NB4 (cell line): ENCODE measurements at places on chromosomes 1 and 21.

DNA sequence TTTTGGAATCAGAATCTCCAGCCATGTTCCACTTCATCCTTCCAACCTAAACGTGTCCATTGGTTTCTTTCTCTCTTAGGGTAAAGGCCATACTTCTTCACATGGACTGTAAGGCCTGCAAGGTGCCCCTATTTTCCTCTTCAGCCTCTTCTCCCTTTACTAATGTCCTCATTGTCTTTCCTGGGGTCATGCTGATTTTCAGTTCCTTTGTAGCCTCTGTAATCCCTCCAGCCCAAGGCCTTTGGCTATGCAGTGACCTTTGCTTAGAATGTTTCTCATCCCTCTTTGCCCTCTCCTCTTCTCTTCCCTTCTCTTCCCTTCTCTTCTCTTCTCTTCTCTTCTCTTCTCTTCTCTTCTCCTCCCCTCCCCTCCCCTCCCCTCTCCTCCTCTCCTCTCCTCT is 112.5 kb downstream of the SPATA46 start:
- no peak for DNase-seq

- no peak for DNase-seq
Observed at GRCh38 chr1:201230676-201231075, 40.1 kb downstream of the IGFN1 start.

GRCh38 chr1:118661769-118662320 is 326.3 kb downstream of the TBX15 start:
- no peak for DNase-seq

- DNase-seq: no peak
Observed at GRCh38 chr1:155835548-155835947, 21.5 kb downstream of the GON4L start.

DNA sequence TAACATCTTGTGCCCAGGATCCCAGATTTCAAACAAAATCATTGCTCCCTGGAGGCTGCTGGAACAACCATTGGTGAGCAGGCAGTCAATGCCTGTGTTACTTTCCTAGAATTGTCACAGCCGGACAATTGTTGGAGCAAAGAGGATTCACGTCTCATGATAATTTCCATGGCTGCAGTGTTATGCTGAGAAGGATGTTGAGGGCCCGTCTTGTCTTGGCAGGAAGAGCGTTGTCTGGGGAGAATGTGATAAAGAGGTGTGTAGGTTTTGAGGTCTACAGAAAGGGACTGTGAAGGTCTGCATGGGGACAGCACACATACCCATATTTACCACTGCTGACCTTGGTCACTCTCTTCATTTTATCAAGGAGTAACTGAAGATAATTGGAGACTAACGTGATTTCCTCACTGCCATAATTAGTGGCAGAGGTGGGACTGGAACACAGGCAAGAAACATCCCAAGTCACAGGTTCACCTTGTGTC is 6.3 kb downstream of the MECR start:
- DNase-seq: no peak

- DNase-seq: no peak
Observed at GRCh38 chr1:21220815-21221214, 44.1 kb upstream of the EIF4G3 start.

DNA sequence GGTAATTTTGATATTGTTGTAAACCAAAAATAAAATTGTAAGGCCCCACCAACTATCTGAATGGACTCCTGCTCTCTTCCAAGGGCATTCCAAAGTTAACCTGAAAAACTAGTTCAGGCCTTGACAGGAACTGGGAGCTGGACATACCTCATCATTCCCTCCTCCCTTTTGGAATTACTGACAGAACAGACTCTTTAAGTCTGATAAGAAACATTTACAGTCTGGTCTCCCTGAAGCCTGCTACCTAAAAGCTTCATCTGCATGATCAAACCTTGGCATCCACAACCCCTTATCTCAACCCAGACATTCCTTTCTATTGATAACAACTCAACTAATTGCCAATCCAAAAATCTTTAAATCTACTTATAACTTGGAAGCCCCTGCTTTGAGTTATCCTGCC is 123.8 kb downstream of the TLR5 start:
- DNase-seq: no peak

DNA sequence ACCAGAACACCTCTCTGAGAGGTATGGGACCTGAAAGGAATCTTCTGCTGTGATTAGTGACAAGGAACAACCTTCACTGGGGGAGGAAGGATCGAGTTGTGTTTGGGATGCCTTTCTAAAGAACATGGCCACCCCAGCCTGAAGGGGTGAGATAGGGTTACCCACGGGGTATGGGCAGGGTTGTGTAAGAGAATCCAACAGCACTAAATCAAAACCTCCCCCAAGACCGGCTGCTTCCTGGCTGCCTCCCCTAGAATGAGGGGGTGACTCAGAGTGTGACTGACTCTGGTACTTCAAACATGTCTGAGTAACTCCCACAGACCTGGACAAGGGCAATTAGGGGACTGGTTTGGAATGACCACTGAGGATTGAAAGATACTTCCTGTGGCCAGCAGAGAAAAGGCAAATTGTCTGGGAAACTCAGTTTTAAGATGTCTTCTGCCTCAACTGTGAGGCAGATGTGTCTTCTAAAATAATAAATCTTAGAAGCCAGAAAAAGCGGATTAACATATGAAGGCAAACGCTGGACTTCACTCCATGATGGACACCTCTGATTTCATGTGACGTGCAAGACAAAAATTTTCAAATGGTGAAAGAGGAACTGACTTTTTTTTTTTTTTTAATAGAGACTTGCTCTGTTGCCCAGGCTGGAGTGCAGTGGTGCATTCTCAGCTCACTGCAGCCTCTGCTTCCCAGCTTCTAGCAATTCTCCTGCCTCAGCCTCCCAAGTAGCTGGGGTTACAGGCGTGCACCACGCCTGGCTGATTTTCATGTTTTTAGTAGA is 6.7 kb upstream of the PTPN14 start:
- DNase-seq: peak; percentile 74

- DNase-seq: peak; percentile 88
Observed at GRCh38 chr1:23980728-23981070, 572 bp upstream of the SRSF10 start.

DNA sequence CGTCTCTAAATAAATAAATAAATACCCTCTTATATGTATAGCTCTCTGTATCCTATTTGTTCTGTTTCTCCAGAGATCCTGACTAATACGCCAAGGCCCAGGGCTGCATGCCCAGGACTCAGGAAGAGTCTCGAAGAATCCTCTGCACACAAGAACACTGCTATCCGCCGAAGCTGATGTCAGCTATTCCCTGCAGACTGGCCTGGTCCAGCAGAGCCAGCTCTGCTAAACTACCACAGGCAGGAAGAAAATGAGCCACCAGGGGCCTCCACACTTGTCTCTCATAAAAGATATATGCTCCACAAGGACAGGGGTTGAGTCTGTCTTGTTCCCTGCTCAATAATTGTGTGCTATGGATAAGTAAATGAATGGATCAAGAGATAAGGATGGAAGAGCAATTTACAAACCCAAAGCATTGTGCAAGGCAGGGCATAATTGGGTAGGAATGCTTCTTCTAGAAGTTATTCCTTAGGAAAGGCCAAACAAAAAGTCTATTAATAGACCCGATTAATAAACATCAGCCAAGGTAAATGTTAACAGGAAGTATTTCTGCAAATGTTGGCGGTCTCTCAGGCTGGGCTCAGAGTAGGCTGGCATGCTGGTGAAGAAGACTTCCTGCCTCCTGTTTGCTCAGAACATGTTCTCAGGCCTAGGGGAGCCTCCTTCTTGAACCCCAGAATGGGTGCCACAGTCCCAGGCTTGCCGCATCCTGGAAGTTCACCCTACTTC is 26.3 kb upstream of the MAN1C1 start:
- DNase-seq: peak; percentile 16

DNA sequence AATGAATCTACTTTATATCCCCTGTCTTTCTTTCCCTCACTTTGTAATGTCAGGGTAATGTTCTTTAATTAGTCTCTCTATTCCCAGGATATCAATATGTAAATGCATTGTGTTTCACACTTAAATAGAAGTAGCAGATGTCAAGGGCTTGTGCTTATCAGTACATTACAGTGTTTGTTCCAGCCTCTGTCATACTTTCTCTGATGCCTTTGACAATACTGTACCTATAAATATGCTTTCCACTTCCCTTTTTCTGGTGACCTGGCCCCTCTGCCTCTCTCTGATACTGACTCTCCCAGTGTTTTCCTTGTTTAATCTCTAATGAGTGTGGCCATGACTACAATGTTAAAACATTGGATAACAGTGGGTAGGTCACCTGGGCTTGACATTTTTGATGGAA is 862.0 kb upstream of the NEGR1 start:
- DNase-seq: no peak

DNA sequence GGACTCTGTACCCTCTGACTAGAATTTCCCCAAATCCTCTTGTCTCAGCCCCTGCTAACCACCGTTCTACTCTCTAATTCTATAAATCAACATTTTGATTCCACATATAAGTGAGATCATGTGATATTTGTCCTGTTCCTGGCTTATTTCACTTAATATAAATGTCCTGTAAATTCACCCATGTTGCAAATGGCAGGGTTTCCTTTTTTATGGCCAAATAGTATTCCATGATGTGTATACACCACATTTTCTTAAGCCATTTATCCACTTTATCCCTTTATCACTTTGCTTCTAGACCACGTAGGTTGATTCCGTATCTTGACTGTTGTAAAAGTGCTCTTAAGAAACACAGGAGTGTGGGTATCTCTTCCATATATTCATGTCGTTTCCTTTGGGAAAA is 8.9 kb downstream of the RNF187 start:
- no peak for DNase-seq

GRCh38 chr1:222195857-222196256 is 352.0 kb downstream of the HHIPL2 start:
- no peak for DNase-seq

DNA sequence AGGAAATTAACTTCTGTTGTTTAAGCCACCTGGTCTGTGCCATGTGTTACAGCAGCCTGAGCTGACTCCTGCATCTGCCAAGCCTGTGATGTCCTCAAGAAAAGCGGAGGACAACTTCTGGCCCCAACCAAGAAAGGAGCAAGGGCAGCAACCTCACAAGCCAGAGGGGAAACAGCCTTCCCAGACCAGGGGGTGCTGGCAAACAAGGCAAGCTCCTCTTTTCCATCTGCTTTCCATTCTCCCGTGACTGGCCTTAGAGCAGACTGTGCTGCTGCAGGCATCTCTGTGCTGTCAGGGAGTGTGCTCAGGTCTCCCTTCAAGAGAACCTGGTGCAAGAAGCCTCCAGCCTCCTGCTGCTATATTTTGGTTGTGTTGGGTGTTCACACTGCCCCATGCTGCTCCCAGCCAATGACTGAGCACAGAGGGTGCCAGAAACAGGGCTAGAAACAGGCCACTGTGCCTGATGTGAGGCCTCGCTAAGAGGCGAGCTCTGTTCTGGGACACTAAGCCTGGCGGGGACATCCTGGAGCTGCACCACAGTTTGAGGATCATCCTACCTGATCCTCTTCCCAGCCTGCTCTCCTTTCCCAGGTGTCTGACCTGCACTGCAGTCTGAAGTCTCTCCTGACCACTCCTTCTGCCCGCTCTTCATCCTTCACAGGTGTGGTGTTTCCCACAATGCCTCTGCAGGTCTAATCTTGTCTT is 27.5 kb upstream of the SLAMF9 start:
- no peak for DNase-seq

DNA sequence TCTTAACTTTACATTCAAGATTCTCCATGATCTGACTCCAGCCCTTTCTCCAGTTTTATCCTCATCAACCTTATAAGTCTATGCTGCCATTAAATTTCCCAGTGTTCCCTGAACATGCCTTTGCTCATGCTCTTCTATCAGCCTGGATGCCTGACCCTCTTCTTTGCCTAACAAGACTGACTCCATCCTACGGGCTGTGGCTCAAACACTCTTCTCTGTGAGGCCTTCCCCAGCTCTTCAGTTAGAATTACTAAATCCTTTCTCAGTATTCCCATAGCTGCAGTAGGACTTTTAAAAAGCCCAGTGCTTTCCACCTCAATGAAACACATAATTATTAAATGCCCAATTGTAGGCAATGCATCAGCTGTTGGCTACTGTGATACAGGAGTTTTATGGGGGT is 76.5 kb upstream of the GNG12 start:
- DNase-seq: no peak

GRCh38 chr1:19427087-19427781 is 58.1 kb downstream of the CAPZB start:
- DNase-seq: no peak

GRCh38 chr1:174968750-174969244 is 30.9 kb upstream of the CACYBP start:
- peak; percentile 64 for DNase-seq

- DNase-seq: no peak
Observed at GRCh38 chr1:147613506-147613905, 56.8 kb downstream of the ACP6 start.

DNA sequence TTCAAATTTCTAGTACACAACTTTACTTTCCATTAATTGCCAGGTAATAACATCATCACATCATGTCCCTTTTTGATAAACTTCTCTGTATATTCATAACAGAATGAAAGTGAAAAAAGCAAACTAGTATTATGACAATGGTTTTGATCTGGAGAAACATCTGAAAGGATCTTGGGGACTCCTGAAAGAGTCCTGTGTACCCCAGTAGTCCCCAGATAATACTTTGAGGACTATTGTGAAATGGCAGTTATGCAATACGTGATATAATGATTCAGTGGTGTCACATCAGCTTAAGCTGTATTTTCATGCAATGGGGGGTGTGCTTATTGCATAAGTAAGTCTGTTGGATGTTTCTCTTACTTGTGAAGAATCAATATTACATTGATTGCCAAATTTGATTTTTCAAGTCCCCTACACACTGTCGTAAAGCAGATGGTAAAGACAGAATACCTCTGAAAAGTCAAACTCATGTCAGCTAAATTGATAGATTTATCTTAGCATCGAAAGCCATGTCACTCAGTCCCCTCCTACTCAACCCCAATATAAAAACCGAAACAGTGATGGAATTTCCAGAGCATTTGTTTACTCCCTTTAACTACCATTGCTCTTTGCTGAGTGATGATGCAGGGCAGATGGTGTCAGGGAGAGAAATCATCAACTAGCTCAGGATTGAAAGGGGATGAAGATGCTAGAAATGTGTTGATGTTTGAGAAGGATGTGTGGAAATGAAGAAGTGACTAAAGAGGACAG is 146.7 kb upstream of the C1orf105 start:
- peak; percentile 46 for DNase-seq

DNA sequence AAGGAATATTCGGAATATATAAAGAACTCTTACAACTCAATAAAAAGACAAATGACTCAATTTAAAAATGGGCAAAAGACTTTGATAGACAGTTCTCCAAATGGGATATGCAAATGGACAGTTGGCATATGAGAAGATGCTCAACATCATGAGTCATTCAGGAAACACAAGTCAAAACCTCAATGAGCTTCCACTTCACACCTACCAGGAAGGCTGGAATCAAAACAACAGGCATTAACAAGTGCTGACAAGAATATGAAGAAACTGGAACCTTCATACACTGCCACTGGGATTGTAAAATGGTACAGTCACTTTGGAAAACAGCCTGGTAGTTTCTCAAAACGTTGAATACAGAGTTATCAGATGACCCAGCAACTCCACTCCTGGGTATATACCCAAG is 17.2 kb downstream of the PGBD5 start:
- DNase-seq: no peak

DNA sequence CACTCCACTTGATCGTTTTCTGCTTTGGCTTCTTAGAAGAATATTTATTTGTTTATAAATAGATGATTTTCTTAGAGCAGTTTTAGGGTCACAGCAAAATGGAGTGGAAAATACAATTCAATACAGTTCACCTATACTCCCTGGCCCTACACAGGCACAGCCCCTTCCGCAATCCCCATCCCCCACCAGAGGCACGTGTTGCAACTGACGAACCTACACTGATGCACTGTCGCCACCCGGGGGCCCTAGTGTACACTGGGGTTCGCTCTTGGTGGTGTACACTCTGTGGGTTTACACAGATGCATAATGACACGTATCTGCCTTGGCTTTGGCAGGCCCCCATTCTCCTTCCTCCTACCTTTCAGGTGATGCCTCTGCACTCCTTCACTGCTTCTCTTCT is 8.0 kb downstream of the ECHDC2 start:
- peak; percentile 67 for DNase-seq
